ENCODE measurements at places on chromosomes 3 and 15.

DNA sequence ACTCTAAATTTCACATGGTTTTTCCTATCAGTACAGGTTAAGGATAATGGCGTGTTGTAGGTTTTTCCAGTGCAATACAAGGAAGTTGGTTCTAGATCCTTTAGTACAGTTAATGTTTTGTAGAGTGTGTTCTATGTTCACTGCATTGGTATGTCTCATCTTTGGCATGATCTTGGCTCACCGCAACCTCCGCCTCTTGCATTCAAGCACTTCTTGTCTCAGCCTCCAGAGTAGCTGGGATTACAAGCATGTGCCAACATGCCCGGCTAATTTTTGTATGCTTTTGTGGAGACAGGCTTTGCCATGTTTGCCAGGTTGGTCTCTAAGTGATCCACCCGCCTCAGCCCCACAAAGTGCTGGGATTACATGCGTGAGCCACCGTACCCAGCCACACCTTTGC lies 30.4 kb downstream of the SNRPN start:
- no peak for DNase-seq

- DNase-seq = no peak
These were observed 1.2 kb upstream of the BAHD1 start for GRCh38 chr15:40439461-40439959.

- no peak for DNase-seq
These were observed 2.5 kb downstream of the APPL1 start for GRCh38 chr3:57230006-57230405.

- DNase-seq = no peak
These were observed 301.9 kb downstream of the IL20RB start for GRCh38 chr3:137259701-137260100.

GRCh38 chr3:37210230-37210629 lies 35.8 kb upstream of the LRRFIP2 start:
- DNase-seq = no peak

- no peak for DNase-seq
These were observed 78.2 kb downstream of the CHAC1 start for GRCh38 chr15:41031232-41032078.

DNA sequence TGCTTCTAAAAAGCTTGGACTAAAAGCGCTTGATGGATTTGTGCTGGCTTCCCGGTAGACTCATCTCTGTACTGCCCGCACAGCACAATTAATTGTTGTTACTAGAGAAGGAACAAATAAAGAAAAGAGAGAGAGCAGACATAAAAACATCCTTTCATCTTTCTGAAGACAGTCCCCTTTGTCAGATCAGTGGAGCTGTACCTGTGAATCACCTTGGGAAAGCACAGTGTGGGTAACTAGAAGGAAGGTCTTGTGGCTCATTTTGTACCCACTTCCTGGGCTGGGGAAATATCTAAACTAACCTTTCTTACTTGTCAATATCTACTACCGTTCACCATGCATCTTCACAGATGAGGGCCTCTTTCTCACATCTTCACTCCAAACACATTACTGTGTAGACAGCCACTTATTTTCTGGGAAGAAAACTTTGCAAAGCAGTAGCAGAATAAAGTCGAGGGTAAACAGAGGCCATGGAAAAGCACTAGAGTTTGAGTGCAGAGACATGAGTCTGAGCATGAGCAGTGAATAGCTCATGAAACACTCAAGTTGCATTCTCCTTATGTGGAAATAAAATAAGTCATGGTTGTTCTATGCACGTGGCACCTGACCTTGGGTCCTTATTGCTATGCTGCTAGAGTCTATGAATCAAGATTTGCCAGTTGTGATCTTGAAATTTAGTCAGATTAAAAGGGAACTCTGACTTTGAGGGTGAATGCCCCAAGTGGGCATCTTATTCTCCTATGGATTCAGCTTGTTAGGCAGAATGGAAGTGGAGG lies 169.3 kb downstream of the LPP start:
- peak; percentile 69 for DNase-seq

DNA sequence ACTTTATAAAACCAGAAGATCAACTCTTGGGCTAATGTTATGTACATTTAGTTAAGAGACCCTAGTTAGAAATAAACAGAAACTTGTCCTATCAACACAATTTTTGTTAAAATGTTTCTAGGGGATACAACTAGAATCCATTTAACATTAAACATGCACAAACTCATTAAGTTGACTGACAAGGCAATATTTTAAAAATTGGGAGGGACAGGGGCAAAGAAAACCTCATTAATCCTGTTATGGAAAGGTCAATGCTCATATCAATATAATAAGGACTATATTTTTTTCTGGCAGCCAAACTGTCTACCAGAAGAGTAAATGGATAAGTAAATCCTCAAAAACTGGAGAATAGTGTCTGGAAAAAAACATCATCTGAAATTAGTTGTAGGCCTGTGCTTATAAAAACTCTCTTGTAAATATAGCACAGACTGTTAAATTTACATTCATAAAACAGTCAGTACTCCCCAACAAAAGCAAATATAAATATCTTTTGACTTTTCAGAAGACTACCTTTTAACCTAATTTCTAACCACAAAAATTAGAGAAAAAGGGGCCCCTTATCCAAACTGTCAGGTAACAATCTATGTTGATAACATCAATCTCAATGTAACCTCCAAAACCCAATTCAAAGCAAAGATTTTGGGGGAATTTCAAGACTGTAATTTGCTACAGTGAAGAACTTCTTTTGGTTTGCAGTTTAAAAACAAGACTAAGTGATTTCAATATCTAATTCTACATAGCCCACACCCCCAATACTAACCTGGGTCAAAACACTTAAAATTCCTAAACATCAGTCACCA lies 4.2 kb downstream of the TRA2B start:
- no peak for DNase-seq

DNA sequence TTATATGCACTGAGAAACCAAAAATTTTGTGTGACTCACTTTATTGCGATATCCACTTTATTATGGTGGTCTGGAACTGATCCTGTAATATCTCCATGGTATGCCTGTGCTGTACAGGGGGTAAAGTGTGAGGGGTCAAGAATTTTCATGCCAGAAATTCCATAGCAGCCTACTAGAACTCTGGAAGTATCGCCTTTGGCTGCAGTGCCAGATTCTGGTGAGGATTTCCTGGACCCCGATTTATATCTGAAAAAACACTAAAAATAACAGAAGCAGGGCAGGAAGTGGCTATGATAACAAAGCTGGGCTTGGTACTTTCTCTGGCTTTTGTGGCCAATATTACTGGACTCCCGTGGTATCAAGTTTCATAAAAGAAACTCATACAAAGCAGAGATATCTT lies 36.4 kb downstream of the CCDC80 start:
- no peak for DNase-seq

DNA sequence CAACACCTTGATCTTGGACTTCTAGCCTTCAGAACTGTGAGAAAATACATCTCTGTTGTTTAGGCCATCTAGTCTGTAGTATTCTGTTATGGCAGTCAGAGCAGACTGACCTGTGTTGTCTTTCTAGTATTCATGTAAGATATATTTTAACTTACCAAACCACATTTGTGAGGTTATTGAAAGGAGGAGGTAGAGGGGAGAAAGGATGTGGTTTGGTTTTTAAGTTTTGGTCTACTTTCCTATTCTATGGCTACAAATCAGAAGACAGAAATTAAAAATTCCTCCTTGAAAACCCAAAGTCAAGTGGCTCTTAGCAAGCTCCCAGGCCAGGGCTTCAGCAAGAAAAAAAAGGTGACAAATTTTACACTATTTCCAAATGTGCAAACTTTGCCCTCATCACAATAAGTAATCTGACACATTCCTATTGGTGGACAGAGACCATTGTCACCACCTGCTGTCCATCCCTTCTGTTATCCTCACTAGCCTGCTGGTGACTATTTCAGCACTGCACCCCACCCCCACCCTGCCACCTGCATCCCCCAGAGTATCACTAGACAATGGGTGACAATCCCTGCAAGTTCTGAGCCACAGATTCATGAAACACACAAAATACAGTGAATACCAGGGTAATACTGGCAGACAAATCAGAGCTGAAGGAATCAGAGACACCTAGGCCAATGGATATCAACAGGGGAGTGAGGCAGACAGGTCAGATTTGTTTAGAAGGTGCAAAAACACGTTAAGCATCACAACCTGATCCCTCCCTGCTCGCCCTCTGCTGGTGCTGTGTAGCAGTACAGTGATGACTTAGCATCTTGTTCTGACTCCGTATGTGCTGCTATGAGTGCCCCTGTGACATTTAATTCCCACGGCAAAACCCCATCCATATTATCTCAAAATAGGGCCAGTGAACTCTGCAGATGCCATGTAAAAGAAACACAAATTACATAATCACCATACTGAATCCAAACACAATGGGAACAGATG lies 79.0 kb upstream of the DCLK3 start:
- peak; percentile 49 for DNase-seq

DNA sequence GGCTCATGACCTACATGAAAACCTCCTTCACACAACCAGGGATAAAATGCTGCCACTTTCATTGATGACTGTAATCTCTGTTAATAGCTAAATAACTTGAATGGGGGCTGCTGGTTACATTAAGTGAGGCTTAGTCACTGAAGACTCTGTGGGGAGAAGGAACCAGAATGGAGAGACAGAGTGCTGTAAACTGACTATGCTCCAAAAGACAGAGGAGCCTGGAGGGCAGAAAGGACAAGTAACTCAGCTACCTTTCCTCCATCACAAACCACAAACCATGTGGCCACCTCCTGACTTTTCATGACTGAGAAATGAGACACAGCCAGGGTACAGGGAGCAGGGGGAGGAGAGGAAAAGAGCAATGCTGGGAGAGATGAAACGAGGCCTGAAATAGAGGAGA lies 97.1 kb upstream of the TRIM42 start:
- DNase-seq = no peak

Measured in CD4-positive, alpha-beta T cell treated with Interleukin-12 subunit alpha and Interleukin-12 subunit beta, for 1 hour (primary cell).